ENCODE measurements at places on chromosomes 6 and 20. TPM values are rescaled to one million over a fixed set of nuclear protein-coding genes. Genes with fewer than 3 reads are reported as not detected.

MAS1 gene
- total RNA-seq = not detected

DNA sequence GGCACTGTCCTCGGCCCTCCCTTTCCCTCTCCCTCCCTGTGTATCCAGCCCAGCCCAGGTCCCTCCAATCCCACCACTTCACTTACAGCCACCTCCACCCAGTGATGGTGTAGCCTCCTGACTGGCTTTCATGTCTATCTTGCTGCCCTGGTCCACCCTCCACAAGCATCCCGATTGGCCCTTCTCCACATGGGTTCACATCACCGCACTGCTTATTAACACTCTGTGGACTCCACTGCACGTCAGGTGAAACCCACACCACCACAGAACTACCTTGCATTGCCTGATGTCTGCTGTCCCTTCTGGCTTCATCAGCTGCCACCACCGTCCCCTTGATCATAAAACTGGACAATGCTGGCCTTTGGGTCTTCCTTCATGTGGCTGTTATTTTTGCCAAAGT is 220.4 kb upstream of the ARID1B start:
- DNase-seq = no peak

- DNase-seq = no peak
Measured at GRCh38 chr6:135782546-135782945, 69.0 kb upstream of the PDE7B start.

- DNase-seq = no peak
Measured at GRCh38 chr6:147604373-147604772, 95.9 kb downstream of the SAMD5 start.

All from activated T-cell treated with anti-CD3 and anti-CD28 coated beads, Interleukin-2, amount 50 U/mL, for 72 hours (primary cell).